Omental fat pad (tissue), 4 donors: ENCODE measurements at places on chromosomes 11 and 22.

DNA sequence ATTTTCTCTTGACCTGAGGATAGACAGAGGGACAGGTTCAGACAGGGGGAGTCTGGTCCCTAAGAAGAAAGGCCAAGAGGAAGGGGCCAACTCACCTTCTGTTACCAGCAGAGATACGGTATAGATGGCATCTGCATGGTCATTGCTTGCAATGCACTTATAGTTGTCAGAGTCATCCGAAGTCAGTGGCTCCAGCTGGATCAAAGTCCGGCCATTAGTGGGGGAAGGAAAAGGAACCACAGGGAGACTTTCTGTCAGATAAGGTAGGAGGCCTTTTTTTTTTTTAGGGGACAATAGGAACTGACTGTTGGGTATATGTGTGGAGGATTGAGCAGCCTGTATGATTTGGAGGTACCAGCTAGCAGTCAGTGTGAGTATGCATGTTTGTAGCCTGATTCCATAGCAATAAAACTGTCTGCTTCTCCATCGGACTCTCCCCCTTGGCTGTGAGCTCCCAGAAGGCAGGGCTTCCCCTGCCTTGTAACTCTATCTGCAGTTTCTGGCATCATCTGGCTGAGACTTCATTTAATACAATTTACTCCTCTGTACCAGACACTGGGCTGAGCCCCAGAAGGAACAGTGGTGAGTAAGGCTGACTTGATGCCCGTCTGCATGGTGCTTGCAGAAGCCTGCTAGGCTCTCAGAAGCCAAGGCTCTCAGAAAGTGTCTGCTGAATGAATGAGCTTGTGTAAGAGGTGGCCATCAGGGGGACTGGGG, 5.7 kb downstream of the IGSF22 start:
- no peak for DNase-seq

GRCh38 chr11:31141789-31142188, 227.8 kb downstream of the DCDC1 start:
- no peak for DNase-seq

- no peak for DNase-seq
Observed at GRCh38 chr22:39815932-39816331, 77.6 kb downstream of the ENTHD1 start.

GRCh38 chr11:27618281-27618915, 81.9 kb downstream of the BDNF start:
- no peak for DNase-seq

DNA sequence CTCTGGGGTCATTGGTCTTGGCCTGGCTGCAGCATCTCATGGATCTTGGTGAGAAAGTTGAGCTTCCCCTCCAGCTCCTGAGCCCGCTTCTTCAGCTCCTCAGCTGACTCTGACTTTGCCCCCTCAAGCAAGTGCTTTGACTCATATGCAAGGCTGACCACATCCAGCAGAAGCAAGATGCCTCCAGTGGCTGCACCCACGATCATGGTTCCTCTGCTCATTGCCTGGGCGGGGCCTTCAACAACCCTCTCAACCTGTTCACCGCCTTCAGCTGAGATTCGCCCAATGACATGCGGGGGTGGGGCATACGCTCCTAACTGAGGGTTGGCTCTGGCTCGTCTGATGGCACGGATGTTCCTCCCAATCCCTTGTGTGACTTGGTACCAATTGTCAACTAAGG, 11.9 kb downstream of the APOL2 start:
- no peak for DNase-seq
